ENCODE measurements at places on chromosomes 1 and 21.
A peak's percentile ranks its signal among the peaks of the same experiment; 100 is the strongest.

GRCh38 chr21:37047079-37047478, 25.8 kb downstream of the PIGP start:
- no peak for DNase-seq

GRCh38 chr1:89035080-89035479, 12.4 kb upstream of the GBP3 start:
- DNase-seq: no peak

GRCh38 chr21:22743085-22743484, 1744.9 kb downstream of the NCAM2 start:
- DNase-seq: no peak

DNA sequence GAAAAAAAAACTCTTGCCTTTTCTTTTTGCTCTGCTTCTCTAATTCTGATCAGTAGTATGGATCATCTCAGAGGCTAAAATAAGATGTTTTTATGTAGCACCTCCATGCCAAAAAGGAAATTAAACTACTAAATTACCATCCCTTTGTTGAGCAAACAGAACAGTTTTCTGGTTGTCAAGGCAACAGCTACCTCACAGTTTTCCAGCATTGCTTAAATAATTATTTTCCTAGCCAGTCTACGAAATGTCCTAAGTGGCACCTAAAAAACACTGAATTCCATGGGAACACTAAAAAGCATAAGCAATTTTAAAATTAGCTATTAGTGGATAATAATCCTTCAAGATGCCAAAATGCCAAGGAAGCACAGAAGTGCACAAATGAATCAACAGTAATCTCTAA, 61.7 kb downstream of the ARID4B start:
- DNase-seq: no peak

- no peak for DNase-seq
These were observed 34.1 kb upstream of the PDPN start for GRCh38 chr1:13549521-13549920.

- no peak for DNase-seq
These were observed 224.7 kb upstream of the GJB5 start for GRCh38 chr1:34529935-34530859.

GRCh38 chr1:240732390-240732789, 120.4 kb upstream of the GREM2 start:
- DNase-seq: peak; percentile 14

GRCh38 chr1:229365569-229365968, 22.7 kb upstream of the CCSAP start:
- DNase-seq: no peak

DNA sequence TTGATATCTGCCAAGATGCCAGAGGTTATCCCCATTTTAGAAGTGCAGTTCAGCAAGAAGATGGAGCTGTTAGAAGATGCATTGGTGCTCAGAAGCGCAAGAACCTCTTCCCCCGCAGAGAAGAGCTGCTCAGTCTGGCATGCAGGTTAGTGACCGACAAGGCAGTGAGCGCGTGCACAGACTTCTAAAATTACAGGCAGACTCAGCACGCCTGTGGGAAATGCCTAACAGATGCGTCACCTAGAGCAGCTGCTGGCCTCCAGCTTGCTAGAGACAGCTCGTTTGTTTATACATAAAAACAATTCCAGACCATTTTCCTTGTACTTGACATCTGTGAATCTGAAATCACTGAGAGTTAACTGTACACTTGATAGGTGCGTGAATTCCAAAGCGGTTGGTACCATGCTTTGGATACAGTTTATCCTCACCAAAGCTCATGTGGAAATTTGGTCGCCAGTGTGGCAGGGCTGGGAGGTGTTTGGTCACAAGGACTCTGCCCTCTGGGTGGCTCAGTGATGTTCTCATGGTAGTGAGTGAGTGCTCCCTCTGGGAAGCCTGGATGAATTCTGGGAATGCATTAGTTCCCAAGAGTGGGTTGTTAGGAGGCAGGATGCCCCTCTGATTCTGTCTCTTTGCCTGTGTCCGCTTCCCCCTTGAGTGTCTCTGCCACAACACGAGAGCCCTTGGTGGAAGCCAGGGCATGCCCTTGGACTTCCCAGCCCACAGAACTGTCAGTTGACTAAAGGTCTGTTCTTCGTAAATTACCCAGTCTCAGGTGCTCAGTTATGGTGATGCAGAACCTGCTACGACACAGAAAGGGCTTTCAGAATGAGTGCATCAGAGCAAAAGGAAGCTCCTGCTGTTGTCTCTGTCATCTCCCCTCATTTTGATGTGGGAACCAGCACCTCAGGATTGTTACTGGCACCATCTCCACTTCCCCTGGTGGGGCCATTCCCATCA, 24.4 kb downstream of the SNAP47 start:
- DNase-seq: no peak

GRCh38 chr1:77446841-77447555, 165.2 kb downstream of the AK5 start:
- no peak for DNase-seq

DNA sequence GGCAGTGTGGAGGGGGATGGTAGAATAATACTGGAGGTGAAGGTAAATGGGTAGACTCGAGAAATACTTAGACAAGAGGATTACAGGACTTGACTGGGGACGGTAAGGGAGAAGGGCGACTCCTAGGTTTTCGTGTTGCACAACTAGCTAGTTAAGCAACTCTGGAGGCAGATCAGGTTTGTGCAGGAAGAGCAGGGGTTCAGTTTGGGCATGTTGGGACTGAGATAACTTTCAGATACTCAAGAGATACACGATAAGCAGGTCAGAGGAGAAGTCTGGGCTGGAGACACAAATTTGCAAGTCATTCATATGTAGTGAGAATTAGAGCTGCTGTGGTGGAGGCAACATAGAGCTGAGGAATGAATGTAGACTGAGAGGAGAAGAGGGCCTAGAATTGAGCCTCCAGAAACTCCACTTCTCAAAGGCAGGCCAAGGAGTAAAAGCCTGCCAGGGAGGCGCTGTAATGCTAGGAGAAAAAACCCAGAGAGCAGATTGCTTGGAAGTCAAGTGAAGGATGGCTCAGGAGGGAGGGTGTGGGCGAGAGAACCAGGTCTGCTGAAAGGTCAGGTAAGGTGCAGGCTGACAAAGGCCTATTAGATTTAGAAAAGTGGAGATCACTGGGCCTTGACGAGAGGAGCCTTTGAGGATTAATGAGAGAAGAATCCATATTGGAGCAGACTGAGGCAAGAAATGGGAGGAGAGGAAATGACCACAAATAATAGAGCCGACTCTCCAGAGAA, 20.8 kb downstream of the MAB21L3 start:
- DNase-seq: no peak

GRCh38 chr21:42437786-42438185, 34.1 kb downstream of the UBASH3A start:
- no peak for DNase-seq

- DNase-seq: peak; percentile 26
These were observed 322.4 kb upstream of the DEPDC1 start for GRCh38 chr1:68819190-68819829.

DNA sequence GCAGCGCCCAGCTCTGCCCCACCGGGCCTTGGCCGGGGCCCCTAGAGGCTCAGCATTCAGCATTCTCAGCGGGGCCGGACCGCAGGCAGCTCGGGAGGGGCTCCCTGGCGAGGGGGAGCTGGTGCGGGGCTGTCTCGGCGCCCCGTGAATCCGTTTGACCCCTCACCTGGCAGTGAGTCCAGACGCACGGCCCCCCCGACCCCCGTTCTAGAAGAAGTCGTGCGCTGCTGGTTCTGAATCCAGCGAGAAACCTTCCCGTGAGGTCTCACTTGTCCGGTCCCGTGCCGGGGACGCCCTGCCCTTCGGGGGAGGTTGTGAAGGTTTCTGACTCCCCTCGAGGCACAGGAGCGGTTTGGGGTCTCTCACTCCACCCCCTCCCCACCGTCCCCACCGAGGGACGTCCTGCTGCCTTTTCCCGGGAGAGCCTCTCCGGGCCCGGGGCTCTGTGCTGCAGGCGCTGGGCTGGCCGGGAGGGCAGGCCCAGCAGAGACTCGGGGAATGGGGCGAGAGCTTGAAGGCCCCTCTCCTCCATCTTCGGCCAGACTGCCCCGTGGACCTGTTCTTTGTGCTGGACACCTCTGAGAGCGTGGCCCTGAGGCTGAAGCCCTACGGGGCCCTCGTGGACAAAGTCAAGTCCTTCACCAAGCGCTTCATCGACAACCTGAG, 655 bp downstream of the COL6A1 start:
- no peak for DNase-seq

DNA sequence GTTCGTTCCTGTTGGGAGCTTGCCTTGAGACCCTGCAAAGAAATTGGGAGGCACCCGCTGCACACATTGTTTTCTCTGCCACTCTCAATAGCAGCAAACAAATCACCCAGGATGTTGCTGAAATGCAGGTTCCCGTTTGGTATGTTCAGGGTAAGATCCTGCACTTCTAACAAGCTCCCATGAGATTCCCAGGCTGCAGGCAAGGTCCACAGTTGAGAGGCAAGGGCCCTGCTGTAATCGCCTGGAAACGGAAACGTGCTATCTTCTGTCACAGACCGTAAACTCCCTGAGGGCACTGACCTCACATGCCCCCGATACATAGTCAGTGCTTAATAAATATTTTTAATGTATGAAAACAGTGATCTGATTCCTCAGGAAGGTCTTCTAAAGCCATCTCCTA, 37.8 kb downstream of the XCL1 start:
- DNase-seq: no peak

DNA sequence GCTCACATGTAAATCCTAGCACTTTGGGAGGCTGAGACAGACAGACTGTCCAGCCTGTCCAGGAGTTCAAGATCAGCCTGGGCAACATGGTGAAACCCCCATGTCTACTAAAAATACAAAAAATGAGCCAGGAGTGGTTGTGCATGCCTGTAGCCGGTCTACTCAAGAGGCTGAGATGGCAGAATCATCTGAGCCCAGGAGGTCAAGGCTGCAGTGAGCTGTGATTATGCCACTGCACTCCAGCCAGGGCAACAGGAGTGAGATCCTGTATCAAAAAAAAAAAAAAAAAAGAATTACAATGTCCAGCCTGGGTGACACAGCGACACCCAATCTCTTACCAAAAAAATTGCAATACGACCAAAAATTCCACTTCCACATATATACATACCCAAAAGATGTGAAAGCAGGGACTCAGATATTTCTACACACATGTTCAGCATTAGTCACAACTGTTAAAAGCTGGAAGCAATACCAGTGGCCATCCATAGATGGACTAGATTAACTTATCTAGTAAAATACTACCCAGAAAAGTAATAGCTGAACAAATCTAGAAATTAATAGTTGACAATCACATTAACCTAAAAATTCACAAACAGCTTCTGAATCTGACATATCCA, 49.2 kb downstream of the ASH1L start:
- DNase-seq: no peak

All from LNCaP clone FGC (cell line).